ENCODE measurements at places on chromosomes 12 and 14.

DNA sequence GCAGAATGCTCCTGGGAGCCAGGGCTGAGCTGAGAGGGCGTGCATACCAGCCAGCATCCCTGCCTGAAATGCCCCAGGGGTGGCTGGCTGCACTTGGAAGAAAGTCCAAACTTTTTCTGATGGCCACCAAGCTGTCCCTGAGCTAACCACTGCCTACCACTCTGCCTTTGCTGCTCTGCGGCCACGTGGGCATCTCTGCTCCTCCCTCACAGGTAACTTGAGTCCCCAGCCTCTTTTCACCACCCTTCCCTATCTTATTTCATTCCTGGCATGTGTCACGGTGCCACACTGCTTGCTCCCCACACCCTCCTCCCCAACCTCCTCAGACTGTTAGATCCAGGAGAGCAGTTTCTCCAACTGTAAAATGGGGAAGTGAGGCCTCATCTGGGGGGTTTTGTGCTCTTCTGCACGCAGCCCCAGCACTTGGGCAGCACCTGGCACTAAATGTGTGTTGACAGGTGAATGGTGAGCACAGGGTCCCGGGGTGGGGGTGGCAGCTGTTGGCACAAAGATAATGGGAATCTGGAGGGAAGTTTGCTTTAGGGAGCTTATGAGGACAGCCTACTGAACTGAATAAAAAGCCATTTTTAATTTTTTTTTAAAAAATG lies 113.0 kb downstream of the GLT1D1 start:
- no peak for DNase-seq

GRCh38 chr12:83142914-83143313 lies 456.2 kb downstream of the TMTC2 start:
- DNase-seq: no peak

GRCh38 chr14:102085488-102085887 lies 1.4 kb downstream of the HSP90AA1 start:
- no peak for DNase-seq

- DNase-seq: no peak
These were observed 27.1 kb upstream of the PCNX4 start for GRCh38 chr14:60064491-60065072.

DNA sequence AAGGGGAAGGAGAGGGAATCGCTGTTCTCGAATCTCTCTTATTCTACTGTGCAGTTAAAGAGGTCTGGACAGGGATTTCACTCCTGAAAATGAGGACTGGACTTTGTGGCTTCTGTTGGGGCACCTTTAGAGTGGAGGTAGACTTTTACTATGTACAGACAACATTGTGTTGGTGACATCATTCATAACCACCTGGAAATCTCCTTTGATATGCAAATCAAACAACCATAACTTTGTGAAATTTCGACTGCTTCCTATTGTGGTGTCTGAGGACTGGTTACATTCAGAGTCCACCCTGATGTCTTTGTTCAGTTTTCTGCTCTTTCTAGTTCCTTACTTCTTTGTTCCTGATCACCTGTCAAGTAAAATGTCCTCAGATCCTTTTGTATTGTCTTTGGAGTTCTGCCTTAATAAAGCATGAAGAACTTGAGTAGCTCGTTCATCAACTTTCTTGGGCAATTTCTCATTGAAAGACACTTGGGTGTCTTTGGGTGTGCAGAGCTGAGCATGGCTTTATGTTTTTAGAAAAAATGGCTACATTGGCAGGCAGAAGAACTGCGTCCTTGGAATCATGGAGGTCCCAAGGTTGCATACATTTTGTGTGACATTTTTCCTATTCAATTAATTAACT lies 29.8 kb downstream of the LRRK2 start:
- no peak for DNase-seq

DNA sequence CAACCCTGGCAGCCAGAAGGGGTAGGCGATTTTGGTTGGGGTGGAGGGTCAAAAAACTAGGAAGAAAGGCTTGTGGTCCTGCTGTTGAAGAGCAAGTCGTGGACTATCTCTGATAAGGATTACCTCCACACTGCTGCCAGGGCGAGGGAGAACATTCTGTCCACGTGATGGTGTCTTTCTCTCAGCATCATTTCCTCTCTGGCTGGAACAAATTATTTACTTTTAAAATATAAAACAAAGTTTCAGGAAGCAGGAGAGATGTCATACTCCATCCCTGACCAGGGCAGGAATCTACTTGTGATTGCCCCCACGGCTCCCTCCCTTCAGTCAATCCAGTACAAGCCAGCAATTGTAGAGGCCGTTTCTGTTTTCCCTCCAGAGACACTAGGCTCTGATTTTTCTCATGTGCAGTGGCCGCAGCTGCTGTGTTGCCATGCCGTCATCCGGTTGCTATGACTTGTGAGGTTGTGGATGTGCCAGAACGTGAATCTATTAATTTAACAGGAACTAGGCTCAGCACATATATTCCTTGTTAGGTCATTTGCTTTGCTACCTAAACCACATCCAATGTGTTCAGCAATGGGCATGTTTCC lies 61.5 kb upstream of the PTGR2 start:
- DNase-seq: peak; percentile 93

DNA sequence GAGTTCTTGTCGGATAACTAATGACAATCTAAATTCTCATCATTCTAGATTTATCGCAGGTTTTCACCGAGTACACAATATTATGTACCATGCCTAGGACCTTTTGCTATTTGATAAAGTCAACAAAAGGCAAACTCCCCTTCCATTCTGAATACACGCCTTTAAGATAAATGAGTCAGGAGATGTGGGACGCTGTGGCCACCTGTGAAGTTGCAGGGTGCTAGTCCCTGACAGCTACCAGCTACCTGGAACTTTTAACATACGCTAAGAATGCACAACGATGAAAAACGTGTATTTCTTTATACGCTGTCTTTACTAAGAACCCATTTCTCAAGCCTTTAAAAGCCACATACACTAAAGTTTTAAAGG lies 678 bp downstream of the MDM1 start:
- DNase-seq: no peak

DNA sequence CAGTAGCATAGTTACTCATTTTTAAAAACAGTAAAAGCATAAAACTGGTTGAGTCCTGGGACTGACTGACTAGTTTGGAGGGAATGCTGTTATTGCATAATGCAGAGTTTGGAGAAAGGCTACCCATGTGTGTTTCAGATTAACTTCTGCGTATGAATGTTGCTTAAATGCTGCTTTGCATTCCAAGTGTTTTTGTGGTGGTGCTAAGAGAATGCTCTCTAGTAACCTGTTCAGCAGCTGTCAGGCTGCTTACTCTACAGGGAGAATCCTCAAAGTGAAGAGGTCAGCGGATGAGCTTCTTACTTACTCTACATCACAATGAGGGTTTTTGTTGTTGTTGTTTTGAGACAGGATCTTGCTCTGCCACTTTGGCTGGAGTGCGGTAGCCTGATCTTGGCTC lies 4.3 kb downstream of the DLST start:
- DNase-seq: peak; percentile 90

DNA sequence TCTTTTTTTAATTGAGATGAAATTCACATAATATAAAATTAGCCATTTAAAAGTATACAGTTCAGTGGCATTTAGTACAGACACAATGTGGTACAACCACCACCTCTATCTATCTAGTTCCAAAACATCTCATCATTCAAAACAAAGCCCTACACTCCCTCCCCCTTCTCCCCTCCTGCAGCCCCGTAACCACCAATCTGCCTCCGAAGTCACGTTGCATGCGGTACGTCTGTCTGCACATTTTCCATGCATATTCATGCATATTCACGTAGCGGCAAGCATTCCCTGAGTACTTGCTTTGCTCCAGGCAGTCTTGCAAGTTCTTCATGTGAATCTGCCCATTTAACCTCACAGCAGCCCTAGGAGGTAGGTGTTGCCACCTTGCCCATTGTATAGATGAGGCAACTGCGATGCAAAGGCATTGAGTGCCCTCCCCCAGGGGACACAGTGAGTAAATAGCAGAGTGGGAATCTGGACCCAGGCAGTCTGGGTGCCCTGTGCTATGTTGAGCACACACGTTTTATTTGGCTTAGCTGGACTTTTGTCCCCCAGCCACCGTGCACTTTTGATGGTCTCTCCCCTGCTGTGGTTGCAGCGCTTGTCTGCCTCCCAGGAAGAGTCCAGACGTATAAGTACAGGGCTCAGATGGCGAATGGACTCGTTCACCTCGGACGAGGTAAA lies 43.4 kb downstream of the RIN3 start:
- no peak for DNase-seq

DNA sequence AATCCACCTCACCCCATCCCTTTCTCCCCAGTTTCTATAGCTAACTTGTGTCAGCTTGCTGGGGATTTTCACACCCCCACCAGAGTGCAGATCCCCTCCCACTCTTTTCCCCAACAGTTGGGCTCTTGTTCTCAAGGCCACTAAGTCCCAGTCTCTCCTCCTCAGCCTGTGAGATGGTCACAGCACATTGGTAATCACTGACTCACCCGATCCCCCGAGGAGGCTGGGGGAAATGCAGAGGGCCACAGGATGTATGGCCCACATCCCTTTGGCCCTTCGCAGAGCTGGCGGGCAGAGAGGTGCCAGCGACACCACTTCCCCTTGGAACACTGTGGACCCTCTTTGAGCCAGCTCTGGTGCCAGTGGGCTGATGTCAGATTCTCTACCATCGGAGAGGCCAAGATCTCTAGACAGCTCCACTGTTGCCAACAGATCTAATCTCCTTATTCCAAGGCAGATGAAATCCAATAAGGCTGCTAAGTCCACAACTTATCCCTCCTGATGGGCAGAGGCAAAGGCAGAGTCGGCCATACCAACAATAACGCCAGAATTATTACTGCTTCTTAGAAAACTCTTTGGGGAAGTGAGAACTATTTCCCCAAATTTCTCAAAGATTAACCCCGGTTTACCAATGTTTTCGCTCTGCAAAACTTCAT lies 1.6 kb downstream of the FMNL3 start:
- peak; percentile 55 for DNase-seq

GRCh38 chr12:126776026-126776655 lies 1490.8 kb upstream of the TMEM132C start:
- no peak for DNase-seq

- DNase-seq: no peak
These were observed 653.8 kb downstream of the NOVA1 start for GRCh38 chr14:25944020-25944419.

- DNase-seq: no peak
These were observed 148.0 kb downstream of the FUT8 start for GRCh38 chr14:65560340-65561027.

GRCh38 chr12:73973486-73973885 lies 564.1 kb upstream of the ATXN7L3B start:
- DNase-seq: no peak

DNA sequence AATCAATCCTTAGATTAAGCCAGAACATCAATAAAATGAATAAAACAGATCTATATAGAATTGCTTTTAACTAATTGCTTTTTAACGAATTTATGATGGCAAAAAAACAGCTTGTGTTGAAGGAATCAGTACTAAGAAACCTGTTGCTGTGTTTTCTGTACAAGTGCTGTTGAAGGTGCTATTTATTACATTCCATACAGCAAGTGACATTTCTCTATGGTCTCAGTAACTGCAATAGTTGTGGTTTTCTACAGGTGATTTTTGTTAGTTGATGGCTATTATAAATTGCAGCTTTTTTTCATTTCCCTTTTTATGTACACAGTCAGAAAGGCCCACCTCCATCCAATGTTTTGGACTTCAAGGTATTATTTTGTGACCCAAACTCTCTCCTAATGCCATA lies 56.6 kb downstream of the SLC2A13 start:
- no peak for DNase-seq

DNA sequence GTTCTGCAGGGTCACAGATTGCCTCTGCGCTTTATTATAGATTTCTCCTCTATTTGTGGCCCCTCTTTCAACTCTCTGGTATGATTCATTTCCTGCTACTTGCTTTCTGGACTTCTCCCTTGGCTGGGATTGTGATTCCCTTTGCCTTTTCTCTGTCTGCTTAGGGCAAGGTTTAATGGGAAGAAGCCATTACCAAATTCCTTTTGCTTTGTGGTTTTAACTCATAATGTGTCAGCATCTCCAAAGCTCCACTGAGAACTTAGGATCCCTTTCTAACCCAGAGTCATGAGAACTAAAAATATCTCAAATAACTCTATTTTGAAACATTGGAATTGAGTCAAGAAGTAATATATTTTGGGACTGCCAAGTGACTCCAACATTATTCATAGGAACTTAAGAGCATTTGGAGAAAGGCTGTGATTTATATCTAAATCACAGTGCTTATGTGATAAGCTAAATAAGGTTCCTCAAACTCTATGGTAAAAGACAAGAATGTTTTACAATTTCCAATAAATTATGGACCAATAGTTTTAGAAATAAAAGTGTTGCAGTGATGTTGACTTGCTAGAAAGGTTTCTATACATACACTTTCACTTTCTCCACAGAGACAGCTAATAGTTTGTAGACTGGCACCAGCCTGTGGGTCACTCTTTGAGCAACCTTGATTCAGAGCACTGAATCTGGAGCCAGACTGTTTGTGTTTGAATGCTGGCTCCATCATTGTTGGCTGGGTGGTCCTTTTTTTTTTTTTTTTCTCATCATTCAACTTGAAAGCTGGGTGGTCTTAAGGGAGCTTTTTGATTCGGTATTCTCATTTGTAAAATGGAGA lies 93.9 kb downstream of the DACT1 start:
- DNase-seq: peak; percentile 97

- no peak for DNase-seq
These were observed 105.8 kb downstream of the SPTSSA start for GRCh38 chr14:34356264-34356654.

DNA sequence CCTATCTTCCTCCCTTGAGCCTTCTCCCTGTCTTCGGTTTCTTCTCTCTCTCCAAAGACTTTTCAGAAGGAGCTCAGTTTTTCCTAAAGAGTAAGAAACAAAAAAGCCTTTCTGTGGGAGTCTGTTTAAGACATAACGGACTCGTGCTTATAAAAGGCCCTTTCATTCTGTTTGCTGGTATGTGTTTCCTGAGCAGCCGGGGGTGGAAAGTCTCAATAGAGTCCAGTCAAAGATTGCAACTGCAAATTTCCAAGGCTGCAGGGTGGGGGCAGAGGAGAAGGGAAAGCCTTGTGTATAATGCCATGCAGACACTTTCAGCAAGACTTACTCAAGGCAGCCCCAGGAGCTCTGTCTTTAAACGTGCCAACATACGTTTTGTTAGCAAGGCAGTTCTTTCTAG lies 62.2 kb downstream of the GNG2 start:
- no peak for DNase-seq

DNA sequence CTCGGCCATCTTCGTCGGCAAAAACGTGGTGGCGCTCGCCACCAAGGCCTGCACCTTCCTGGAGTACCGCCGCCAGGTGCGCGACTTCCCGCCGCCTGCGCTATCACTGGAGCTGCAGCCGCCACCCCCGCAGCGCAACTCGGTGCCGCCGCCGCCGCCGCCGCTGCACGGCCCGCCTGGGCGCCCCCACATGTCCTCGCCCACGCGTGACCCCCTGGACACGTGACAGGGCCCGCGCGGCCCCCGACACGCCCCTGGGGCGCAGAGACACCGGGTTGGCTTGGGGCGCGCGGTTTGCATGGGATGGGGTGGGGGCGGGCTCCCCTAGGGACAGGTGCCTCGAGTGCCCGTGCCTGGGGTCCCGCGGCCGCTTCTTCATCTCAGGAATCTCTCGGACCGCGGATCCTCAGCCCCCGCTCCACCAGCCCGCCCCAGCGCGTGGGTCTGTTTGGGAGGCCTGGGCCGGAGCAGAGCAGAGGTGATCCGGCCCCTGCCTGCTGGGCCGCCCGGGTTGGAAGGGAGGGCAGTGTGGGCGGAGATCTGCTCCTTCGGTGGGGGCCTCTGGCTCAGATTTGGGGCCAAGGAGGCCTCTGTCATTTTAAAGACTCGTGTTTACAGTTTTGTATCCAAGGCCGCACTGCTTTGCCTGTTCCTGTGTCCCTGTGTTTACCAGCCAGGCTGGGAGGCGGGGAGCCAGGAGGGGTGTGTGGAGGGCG lies 3.3 kb downstream of the TMEM121 start:
- DNase-seq: no peak
